ENCODE measurements at places on chromosomes 7 and 10.

GRCh38 chr10:85623342-85623741 lies 743.3 kb downstream of the GRID1 start:
- no peak for DNase-seq

GRCh38 chr7:28088032-28088431 lies 92.6 kb downstream of the JAZF1 start:
- no peak for DNase-seq

DNA sequence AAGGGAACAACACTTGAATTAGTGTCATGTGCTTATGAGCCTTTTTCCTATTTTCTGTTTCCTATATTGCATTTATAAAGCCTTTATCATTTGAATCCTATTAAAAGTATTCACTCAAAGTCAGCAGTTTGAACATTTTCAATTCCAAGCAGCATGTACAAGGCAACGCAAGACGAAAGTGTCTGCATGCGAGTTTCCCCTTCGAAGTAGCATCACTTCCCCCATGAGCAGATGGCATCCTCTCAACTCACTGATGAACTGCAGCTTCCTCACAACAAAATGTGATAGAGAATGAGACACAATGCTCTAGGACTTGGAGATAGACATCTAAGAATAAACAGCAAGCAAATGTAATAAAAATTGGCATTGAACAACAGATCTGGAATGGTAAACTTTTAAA lies 270.7 kb downstream of the PRPF18 start:
- DNase-seq, result no peak

DNA sequence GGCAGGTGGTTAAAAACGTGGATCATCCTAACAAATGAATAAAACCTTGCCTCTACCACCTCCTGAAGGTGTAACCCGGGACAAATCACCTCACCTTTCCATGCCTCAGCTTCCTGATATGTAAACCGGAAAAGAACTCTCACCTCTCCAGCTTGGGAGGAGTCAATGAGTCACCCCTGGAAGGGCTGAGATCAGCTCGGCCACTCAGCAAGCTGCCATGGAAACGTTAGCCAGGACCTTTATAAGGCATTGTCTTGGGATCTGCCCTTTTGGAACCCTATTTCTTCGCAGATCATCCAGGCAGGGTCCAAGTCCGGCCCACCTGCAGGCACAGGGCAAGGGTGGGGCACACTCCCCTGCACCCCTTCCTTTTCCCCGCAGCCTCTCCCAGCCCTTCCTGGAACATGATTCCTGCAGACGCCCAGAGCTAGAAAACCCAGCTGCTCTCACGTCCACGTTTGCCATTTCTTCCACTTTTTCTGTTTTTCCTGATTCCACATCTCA lies 81.6 kb upstream of the PFKP start:
- DNase-seq, result no peak

DNA sequence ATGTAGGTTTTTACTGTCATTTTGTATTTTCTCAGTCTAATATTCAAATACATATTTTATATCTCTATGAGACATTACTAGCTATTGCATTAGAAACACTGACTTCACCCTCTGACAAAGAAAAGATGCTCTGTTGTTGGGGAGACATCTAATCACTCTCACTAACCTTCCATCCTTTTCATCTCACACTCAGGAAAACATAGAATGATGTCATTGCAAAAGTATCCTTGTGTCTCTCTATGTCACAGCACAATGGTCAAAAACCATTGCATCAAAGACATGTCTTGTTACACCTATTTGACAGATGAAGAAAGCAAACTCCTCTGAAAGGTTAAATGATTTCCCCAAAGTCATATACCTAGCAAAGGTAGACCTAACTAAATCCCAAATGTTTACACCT lies 231.3 kb upstream of the PTN start:
- DNase-seq, result no peak

DNA sequence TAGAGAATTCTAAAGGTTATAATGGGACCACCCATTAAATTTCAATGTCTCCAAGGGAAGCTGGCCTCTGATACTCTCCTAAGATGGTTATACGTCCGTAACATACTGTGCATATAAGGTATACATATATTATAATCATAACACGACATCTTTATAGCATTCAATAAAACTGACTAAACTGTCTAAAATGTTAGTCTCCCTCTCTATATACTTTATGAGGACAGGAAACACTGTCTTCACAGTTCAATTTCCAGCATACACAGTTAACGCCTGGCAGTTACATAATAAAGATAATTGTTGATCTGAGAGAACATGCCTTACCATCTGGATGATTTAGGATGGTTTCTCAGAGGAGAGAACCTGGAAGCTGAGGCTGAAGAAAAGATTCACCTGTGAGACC lies 1.2 kb upstream of the ORC5 start:
- DNase-seq, result no peak

DNA sequence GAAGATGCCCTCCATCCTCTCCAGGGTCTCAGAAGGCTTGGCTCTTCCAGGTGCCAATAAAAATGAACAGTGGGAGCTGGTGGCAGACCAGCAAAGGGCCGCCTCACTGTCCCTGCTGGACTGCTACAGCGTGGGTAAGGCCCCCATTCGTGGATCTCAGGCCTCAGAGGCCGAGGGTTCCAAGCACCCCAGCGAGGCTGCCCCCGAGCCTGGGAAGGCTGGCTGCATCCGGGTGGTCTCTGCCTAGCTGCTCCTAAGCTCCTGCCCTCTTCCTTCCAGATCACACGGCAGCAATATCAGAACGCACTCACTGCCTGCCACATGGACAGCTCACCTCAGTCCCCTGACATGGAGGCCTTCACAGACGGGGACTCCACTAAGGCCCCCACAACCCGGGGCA lies 42.9 kb downstream of the GOT1 start:
- DNase-seq, result no peak
